ENCODE measurements at places on chromosomes 11 and 22.

GRCh38 chr11:108432783-108433182 lies 34.5 kb downstream of the C11orf65 start:
- DNase-seq = no peak

GRCh38 chr11:62555464-62556107 lies 9.0 kb upstream of the AHNAK start:
- DNase-seq = no peak

- DNase-seq = no peak
Measured at GRCh38 chr11:33062137-33062536, 22.8 kb downstream of the TCP11L1 start.

DNA sequence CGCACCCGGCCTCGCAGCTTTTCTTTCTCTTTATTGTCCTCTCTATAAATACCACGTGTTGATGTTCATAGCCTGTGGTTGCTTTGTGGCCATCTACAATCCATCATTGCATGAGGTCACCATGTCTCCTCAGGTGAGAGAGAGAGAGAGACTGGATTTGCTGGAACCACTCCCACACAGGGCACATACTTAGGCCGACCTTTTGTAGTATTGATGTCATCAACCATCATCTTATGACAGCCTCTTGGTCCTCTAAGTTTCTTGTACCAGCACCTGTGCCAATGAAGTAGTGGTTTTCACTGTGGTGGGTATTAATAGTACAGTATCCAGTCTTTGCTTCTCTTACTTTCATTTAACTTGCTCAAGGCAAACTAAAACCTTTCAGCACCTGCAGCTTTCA lies 22.8 kb upstream of the P2RY6 start:
- DNase-seq = no peak

GRCh38 chr22:39312410-39312809 lies 7.0 kb downstream of the RPL3 start:
- DNase-seq = no peak

DNA sequence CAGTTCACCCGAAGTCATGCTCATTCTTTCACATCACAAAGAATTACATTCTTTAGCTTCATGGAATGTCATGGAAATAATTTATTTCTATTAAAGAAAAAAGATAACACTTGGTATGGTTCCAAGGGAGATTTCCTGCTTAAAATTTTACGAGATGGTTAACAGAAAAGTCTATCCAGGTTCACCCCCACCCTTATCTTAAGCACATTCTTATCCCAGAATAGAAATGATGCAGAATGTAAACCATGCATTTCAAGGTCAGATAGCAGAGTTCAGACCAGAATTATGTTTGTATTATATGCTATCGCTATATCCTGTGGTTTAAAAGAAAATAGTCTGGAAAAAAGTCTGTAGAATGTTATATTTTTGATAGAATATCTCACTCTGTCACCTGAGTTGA lies 58.7 kb downstream of the GAS2 start:
- no peak for DNase-seq

DNA sequence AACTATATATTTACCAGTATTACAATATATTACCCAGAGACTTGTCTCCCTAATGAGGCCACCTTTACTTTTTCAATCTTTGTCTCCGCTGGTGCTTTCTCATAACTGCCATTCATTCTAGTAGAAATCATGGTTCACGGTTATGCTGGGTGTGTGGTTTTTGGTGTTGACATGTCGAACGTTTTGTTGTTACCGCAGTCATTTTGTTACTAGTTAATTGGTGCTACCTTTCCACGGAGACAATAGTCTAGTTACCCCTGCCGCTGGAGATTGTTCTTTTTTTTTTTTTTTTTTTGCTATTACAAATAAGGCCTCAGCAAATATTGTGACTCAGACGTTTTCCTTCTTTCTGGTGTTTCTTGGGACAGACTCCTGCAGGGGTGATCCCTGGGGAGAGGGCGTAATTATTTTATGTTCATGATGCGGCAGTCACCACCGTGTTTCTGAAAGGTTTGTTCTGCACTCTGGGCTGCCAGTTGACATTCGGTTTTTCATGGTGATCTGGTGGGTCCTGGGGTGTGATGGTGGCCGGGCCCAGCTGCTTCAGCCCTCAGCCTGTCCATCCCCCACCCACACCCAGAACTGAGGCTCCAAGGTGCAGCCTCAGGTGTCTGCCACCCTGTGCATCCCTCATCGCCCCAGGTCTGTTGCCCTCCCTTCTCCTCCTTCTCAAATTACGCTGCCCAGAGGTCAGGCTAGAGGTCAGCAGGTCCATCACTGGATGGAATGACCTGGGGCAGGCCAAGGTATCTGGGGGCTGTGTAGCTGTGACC lies 28.6 kb downstream of the LRP5 start:
- no peak for DNase-seq

GRCh38 chr22:32533265-32534111 lies 58.9 kb downstream of the FBXO7 start:
- DNase-seq = no peak

GRCh38 chr11:9803685-9804418 lies 140.0 kb downstream of the SWAP70 start:
- no peak for DNase-seq

GRCh38 chr11:12174477-12175143 lies 64.2 kb downstream of the MICAL2 start:
- DNase-seq = no peak

DNA sequence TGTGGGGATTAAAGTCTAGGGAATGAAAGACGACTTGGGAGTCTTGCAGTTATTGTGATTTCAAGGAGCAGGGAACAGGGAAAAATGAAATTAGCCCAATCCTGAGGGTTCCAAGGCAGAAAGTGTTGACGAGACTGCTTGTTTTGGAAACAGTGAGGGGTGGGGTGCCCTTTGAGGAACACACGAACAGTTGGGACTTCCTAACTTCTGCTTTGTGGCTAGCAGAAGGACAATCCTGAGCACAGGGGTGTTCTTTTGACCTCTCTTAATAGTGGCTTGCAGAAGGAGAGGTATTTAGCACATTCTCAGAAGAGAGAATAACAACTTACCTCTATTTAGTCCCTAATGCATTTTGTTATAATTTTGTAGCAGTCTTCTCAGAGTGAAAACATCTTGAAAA lies 545.9 kb upstream of the ARHGAP42 start:
- no peak for DNase-seq

DNA sequence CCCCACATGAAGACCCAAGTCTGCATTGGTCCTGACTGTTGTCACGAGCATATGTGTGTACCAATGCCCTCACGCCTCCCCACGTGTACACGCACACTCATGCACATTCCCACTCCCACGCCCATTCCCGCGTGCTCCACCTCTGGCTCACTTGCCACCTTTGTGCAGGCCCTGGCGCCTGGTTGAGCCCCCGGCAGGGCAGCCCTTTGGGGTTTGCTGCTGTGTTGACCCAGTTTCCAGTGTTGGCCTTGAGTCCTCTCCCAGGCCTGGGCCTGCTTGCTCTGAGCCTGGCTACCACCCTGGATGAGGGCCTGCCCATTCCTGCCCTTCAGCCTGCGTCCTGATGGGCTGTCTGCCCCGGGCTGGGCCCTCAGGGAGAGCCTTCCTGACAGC lies 18.2 kb downstream of the PVALB start:
- DNase-seq = no peak

- DNase-seq = no peak
Measured at GRCh38 chr11:79071190-79071589, 369.6 kb downstream of the TENM4 start.

DNA sequence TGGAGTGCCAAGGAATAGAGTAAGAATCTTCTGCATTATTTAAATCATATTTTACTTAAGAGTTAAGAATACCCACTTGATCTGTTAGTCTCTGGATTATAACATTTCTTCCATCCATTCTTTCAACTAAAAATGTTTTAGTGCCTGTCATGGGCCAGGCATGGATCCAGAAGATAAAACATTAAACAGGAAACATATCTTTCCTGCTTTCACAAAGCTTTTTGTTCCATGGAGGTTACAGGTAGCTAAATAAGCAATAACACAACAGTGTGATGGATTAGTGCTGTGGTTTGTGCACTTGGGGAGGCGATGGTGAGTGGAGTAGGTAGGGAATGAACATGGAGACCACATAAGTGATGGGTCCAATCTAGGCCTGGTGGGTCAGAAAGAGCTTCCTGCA lies 258.5 kb downstream of the DDX10 start:
- no peak for DNase-seq

GRCh38 chr11:13487661-13488030 lies 8.2 kb downstream of the PTH start:
- no peak for DNase-seq

DNA sequence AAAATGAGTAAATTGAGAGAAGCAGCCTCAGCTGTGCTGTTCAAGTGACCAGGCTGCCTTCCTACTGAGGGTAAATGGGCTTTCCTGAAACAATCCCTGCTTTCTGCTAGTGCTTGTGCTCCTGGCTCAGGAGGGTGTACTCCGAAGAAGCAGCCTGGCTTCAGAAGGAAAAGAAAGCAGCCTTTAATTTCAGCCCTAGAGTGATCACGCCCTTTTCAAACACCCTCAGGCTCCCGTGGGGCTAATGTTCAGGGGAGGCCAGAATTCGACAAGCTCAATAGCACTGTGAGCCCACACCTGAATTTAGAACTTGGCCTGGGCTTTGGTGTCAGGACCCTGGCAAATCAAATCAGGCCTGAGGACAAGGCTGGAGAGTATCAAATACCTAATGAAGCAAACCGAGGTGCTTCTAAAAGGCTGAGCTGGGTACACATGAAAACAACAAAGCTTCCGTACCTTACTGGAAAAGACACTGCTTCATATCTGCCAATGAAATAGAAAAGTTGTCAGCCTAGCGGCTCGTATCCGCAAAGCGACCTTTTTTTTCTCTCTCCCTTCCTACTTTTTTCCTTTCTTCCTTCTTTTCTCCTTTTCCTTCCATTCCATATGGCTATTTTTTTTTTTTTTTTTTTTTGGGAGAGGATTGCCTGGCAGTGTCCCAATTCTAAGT lies 387.8 kb downstream of the SOX6 start:
- no peak for DNase-seq

DNA sequence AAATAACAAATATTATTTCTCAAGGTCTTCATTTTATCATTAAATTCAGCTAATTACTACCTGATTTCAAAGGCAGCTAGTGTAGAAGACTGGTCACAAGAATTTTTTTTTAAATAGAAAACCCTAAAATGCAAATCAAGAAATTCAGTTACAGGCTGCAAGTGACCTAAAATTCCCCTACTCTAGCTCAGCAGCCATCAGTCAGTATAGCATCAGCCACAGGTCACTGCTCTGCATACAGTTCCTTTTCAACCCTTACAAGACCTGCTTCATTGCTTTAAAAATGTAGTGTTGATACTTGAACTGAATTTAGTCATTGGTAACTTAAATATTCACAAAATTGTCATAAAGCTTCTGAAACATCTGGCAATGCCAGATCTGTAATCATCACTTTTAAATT lies 9.5 kb upstream of the B3GNT6 start:
- no peak for DNase-seq

- DNase-seq = no peak
Measured at GRCh38 chr11:130859886-130860285, 56.4 kb downstream of the SNX19 start.

- DNase-seq = no peak
Measured at GRCh38 chr11:48000432-48000831, 20.1 kb downstream of the PTPRJ start.

GRCh38 chr11:126997641-126998040 lies 2.9 kb downstream of the KIRREL3 start:
- DNase-seq = no peak

- DNase-seq = no peak
Measured at GRCh38 chr11:115900111-115900510, 395.9 kb upstream of the CADM1 start.

DNA sequence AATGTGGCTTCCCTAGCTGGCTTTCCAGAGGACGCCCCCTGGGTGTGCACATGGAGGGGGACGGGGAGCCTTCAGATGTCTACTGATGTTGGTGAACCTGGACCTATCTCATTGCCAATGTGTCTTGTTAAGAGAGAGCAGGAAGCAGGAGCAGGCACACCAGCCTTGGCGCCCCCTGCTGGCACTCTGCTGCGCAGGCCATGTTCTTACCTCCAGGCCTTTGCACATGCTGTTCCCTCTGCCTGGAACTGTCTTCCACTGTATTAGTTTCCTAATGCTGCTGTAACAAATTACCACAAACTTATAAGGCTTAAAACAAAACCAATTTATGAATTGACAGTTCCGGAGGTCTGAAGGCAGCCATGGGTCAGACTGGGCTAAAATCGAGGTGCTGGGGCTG lies 23.6 kb upstream of the MN1 start:
- no peak for DNase-seq

DNA sequence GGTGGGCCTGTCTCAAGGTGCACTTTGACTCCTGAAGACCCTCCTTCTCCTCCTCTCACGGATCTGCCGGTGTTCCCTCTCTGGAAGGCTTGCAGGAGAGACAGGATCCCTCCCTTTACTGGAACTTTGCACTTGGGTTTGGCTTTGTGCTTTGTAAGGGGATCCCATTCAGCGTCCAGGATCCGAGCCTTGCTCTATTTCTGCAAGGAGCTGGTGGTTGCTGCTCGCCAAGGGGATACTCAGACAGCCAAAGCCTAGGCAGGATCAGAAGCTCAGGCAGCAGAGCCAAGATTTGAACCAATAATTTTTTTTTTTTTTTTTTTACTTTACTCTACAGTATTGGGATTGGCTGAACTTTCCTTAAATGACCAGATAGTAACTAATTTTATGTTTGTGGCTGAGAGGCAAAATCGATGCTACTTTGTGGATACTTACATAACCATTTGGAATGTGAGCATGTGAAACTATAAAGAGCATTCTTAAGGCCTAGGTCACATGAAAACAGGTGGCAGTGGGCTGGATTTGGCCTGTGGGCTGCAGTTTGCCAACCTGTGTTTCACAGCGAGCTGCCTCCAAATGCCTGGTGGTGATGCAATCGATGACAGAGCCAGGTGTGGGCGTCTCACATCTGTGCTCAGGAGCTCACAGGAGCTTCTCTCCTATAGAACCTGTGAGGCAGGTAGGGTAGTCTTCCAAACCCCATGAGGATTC lies 25.2 kb downstream of the BCR start:
- no peak for DNase-seq

GRCh38 chr11:58625826-58626460 lies 3.5 kb downstream of the CNTF start:
- no peak for DNase-seq

- no peak for DNase-seq
Measured at GRCh38 chr11:18540207-18541009, 13.7 kb upstream of the TSG101 start.

All from cerebellar nuclear complex (tissue), 1 donor.